Mesenteric fat pad (tissue), 1 donor: ENCODE measurements at places on chromosomes 12 and 14. TPM values are rescaled to one million over a fixed set of nuclear protein-coding genes. Genes with fewer than 3 reads are reported as not detected.

RAP1B gene
- 323 TPM for total RNA-seq

PTPN21 gene
- 27.7 TPM for total RNA-seq

CLMN gene
- 47.4 TPM for total RNA-seq

LTB4R gene
- 11.9 TPM for total RNA-seq

FAIM2 gene
- 0.35 TPM for total RNA-seq

RIPK3 gene
- 12.7 TPM for total RNA-seq
